ENCODE measurements at places on chromosomes 12 and 14. TPM values are rescaled to one million over a fixed set of nuclear protein-coding genes. Genes with fewer than 3 reads are reported as not detected.

PMCH gene
- not detected for total RNA-seq

MYH6 gene
- total RNA-seq: 8,484 TPM

TAS2R19 gene
- total RNA-seq: 1.8 TPM

KRT6C gene
- not detected for total RNA-seq

DNA sequence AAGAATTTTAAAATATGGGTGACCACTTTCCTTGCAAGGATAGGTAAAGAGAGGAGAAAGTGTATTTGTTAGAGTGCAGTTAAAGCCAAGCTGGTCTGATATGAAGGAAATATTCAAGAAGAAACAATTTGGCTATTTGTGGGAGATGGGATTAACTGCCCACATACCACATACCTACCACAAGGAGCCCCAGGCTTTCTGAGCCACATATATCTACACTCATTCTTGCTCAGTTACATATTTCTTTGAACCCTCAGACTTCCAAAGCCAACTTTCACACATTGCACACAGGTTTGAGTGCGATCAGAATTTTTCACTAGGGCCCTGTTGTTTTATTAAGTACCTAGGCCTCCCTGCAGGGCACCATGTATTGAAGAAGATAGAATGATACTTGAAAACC, 330.2 kb downstream of the ZFP36L1 start:
- no peak overlapping the region for H3K27ac ChIP-seq
- no peak for DNase-seq
- no peaks in the 10 kb centered on the region for H3K27me3 ChIP-seq
- no peak overlapping the region for H3K4me3 ChIP-seq
- no peaks in the 10 kb centered on the region for H3K4me1 ChIP-seq
- H3K36me3 ChIP-seq: no peaks in the 10 kb centered on the region

DNA sequence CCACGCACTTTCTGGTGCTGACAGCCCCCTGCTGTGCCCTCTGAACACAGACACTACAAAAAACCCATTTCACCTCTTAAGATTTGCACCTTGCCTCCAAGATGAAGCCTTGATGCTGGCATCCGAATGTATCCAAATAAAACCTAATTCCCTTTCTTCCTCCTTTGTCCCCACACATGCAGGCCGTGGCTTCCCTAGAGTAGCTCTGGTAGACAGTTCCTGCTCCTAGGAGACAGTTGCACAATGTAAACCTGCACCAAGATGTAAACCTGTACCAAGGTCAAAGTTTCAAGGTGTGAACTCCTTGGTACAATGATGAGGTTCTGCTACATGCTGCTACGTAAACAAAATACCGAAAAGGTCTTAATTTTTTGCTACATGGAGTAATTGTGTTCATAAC, 625 bp upstream of the ABHD12B start:
- H3K4me1 ChIP-seq: no peaks in the 10 kb centered on the region
- H3K36me3 ChIP-seq: no peaks in the 10 kb centered on the region
- DNase-seq: no peak
- no peak overlapping the region for H3K27ac ChIP-seq
- peaks cover 58% of the 10 kb centered on the region for H3K27me3 ChIP-seq
- H3K4me3 ChIP-seq: no peak overlapping the region

- no peaks in the 10 kb centered on the region for H3K36me3 ChIP-seq
- no peak overlapping the region for H3K27ac ChIP-seq
- DNase-seq: peak; percentile 48
- no peak overlapping the region for H3K4me3 ChIP-seq
- no peaks in the 10 kb centered on the region for H3K4me1 ChIP-seq
Measured at GRCh38 chr12:117472983-117473382, 111.6 kb upstream of the NOS1 start.

DNA sequence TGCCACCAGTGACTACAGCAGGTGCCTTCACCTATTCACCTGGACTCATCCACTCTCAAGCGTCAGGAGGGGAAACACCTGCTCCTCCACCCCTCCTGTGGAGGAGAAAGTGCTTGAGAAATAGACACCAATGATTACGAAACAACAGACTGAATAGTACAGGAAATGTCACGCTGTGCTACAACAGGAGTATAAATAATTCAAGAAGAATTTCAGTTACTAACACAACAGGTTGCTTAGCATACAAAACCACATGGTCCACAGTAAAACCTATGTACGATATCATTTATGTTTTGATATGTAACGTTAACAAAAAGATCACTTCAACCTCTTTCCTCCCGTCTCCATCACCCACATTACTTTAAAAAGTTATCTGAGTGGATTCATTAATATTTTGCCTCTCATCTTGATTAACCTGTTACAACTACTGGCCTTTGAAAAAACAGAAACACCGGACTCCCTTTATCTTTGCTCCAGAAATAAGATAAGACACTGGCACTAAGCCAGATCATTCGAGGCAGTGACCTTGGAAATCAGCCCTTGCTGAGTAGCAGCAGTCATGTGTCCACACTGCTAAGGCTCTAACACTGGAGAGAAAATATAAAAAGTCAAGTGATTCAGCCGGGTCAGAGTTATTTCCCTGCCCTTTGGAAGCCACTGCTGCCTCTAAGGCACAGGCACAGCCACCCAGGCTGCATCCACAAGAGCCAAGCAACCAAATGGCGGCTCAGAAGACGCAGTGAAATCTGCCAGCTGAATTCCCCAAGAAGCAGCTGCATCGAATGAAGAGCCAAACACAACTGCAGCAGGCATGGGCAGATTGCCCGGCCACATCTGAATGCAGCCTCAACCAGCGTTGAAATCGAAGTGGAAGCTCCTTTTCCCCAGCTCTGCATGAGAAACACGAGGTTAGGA, 40.9 kb downstream of the NT5DC3 start:
- peaks cover 13% of the 10 kb centered on the region for H3K27me3 ChIP-seq
- peaks cover 10% of the 10 kb centered on the region for H3K4me1 ChIP-seq
- no peaks in the 10 kb centered on the region for H3K36me3 ChIP-seq

- H3K27me3 ChIP-seq: peaks cover 71% of the 10 kb centered on the region
- peak within 1 kb of the TSS; percentile 20 for H3K4me3 ChIP-seq
- DNase-seq: peak; percentile 88
- H3K27ac ChIP-seq: no peak within 1 kb of the TSS
- H3K36me3 ChIP-seq: no peaks in the 10 kb centered on the region
Measured at GRCh38 chr14:57865403-57866198, at the start of gene SLC35F4. SLC35F4 (minus strand) TSS chr14:57866092.

- no peak overlapping the region for H3K4me3 ChIP-seq
- H3K27me3 ChIP-seq: no peaks in the 10 kb centered on the region
- DNase-seq: no peak
- H3K36me3 ChIP-seq: no peaks in the 10 kb centered on the region
- no peak overlapping the region for H3K27ac ChIP-seq
Measured at GRCh38 chr12:65518771-65519170, 240.3 kb downstream of the MSRB3 start.

DNA sequence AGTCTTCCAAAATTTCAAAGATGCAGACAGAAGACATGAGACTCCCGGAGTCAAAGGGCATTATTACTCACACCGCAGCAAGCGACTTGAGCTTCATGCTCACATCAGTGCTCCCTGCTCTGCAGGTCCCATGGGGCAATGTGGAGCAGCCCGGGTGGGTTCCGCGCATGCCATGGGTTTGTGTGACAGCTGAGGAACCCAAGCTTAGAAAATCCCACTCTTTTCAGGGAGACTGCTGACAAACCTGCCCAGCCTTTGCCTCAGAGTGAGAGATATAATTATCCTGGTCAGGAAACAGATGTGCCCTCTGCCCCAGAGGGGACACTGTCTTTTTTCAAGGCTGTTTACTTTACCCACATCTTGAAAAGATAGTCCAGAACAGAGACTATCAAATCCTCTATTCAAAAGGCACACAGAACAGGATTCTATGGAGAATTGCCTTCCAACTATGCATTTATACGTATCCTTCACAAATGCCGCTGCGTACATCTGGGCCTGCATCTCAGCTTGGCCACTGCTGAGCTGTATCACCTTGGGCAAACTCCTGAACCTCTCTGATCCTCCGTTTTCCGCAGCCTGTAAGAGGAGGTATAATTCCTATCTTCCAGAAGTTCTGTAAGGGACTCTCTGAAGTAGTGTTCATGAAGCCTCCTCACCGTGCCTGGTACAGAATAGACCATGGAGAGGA, 16.0 kb downstream of the C14orf132 start:
- H3K27me3 ChIP-seq: no peaks in the 10 kb centered on the region
- H3K36me3 ChIP-seq: no peaks in the 10 kb centered on the region
- no peak for DNase-seq
- H3K4me3 ChIP-seq: no peak overlapping the region

DNA sequence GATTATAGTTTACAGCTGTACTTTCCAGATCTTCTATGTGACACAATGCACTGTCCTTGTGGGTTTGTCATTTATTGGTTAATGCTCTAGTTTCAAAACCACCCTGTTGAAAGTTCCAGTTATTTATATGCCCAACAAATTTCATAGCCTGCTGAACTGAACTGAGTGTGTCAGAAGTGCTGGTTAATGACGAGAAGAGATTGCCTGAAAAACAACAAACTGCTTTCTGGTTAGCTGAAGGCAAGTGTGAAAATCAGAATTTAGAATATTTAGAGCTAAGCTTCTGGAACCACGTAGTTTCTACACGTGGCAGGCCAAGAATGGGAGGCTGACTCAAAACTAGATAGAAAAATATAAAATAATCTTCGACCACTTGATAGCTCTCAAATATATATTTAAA, 19.1 kb upstream of the RIN3 start:
- no peak overlapping the region for H3K4me3 ChIP-seq
- no peaks in the 10 kb centered on the region for H3K36me3 ChIP-seq
- no peaks in the 10 kb centered on the region for H3K4me1 ChIP-seq
- H3K27me3 ChIP-seq: no peaks in the 10 kb centered on the region

- H3K27me3 ChIP-seq: no peaks in the 10 kb centered on the region
- H3K4me1 ChIP-seq: no peaks in the 10 kb centered on the region
- DNase-seq: peak; percentile 41
- H3K27ac ChIP-seq: no peak overlapping the region
Measured at GRCh38 chr12:28035500-28035899, 63.0 kb upstream of the PTHLH start.

DNA sequence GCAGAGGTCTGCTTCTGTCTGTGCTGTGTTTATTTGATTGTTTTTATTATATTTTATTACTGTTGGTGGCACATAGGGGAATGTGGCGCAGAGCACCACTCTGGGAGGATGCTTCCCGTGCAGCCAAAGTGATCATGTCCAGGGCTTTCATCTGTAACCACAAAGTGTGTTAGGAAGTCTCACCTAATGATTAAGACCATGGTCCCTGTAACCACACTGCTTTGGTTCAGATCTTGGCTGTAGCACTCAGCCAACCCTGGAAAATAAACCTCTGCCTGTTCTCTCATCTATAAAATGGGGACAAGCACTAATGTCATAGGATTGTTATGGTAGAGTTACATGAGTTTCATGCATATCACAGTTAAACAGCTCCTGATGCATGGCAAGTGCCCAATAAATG, 1.9 kb downstream of the RESF1 start:
- no peak overlapping the region for H3K27ac ChIP-seq
- peak overlapping the region; percentile 68 for H3K4me3 ChIP-seq
- no peaks in the 10 kb centered on the region for H3K27me3 ChIP-seq
- DNase-seq: no peak
- no peaks in the 10 kb centered on the region for H3K36me3 ChIP-seq

DNA sequence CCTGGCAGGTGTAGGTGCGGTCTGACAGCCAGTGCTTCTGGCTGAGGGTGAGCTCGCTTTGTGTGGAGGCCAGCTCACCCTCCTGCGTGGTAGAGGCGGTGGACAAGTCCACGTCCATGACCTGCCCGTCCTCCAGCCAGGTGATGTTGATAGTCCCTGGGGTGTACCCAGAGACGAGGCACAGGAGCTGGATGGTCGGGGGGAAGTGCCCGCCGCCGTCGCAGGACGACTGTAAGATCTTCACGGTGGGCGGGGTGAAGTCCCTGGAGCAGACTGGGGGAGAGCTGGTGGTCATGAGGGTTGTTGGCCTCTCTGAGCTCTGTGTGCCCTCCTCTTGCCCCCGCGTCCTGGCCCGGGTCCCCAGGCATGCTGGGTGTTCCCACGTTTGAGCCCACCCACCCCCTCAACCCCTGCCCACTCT, 74.6 kb downstream of the TMEM121 start:
- no peak for DNase-seq
- no peaks in the 10 kb centered on the region for H3K27me3 ChIP-seq
- H3K27ac ChIP-seq: no peak overlapping the region
- H3K36me3 ChIP-seq: no peaks in the 10 kb centered on the region
